NCI-H1694 treated with DMSO at 0.1 percent for 48 hours (cell line): ENCODE measurements at places on chromosomes 5 and 9.

GRCh38 chr9:13388157-13388556 lies 108.7 kb upstream of the MPDZ start:
- DNase-seq: no peak

DNA sequence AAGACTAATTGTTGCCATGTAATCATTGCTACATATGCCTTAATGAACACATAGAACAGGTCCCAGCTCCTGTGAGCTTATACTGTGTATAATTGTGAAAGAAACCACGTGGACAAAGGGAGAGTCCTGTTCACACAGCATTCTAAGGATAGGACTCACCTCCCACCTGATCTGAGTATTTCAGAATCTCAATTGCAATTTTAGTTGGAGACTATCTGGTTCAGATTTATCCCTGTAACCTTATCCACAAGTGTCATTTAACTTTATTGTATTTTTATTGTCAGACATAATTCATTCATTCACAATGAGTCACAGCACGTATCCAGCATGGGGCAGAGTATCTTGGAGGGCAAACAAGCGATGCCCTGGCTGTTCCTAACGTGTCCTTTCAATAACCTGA lies 448.3 kb downstream of the NTRK2 start:
- DNase-seq: no peak

DNA sequence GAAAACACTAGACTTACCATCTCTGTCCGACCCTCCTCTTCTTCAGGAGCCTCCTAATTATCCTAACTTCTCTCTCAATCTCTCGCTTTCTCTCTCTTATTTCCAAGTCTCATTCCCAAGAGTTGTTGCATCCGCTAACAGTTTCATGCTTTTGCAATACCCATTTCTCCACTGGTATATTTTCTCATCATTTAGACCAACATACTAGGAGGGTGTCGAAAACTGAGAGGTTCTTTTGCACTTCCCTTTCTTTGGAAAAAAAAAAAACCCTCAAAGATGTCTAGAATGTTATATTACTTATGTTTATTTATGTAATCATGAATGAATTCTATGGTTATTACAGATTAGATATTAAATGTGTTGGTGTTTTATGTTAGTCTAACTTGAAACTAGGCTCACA lies 35.9 kb downstream of the SPZ1 start:
- no peak for DNase-seq

DNA sequence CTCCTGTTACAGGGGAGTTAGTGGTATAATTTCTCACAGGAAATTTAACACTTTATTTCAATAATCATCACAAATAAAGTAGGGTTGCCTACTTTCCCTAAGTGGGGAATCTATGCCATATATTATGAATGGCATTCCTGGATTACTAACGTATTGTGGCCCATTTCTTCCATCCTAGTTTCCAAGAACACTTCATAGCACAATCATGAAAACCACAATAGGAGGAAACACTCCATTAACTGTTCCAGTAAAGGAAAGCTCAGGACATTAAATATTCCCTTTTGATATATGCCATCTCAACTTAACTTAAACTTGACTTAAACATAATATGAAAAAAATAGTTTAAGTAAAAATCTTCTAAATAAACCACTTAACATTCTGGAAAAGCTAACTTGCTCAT lies 2.1 kb downstream of the CPLANE1 start:
- no peak for DNase-seq

DNA sequence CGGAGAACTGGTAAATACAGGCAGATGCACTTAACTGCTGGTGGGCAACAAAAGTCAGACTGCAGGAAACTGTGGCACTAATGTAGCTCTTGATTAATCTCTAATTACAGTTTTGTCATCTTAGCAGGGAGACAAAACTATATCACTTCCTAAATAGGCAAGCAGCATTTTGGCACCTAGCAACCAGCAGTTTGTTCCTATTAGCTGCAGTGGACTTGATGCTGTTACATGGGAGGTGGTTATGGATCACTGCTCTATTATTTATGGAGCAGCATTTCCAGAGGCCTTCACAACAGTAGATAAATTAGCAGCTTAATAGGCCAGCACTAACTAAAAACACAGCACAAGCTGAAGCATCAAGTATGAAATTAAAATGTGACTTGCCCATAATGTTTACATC lies 518.3 kb upstream of the ITGA1 start:
- peak; percentile 54 for DNase-seq

DNA sequence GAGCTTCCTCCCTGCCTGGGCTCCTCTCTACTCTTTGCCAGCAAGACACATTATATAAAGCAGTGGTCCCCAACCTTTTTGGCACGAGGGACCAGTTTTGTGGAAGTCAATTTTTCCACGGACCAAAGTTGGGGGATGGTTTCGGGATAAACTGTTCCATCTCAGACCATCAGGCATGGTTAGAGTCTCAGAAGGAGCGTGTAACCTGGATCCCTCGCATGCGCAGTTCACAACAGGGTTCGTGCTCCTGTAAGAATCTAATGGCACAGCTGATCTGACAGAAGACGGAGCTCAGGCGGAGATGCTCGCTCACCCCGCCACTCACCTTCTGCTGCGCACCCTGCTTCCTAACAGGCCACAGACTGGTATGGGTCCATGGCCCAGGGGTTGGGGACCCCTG lies 142.8 kb downstream of the LIFR start:
- no peak for DNase-seq

DNA sequence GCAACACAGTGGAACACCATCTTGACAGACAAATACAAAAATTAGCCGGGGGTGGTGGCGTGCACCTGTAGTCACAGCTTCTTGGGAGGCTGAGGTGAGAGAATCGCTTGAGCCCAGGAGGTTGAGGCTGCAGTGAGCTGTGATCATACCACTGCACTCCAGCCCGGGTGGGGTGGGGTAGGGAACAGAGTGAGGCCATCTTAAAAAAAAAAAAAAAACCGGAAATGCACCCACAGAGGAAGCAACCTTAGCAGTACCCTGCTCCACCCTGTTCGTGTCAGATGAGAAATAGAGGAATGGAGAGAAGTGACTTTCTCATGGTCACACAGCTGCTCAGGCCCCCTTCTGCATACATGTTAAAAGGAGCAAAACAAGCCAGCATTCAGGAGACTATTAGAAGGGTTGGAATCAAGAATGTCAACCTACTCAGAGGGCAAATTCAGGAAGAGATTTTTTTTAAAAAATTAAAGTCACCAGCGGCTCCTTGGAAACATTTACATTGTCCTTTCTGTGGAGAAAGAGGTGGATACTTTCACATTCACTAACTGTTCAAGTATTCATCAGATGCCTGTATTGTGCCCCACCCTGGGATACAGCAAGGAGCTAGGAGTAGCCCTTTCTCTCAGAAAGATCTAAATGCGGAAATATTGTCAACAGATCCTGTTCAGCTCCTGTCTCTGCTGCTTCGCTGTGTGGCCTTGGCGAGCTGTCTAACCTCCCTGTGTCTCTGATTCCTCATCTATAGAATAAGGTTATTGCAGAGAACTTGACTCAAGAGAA lies 41.0 kb downstream of the CYFIP2 start:
- no peak for DNase-seq

GRCh38 chr5:6737043-6737941 lies 24.1 kb downstream of the TENT4A start:
- no peak for DNase-seq

DNA sequence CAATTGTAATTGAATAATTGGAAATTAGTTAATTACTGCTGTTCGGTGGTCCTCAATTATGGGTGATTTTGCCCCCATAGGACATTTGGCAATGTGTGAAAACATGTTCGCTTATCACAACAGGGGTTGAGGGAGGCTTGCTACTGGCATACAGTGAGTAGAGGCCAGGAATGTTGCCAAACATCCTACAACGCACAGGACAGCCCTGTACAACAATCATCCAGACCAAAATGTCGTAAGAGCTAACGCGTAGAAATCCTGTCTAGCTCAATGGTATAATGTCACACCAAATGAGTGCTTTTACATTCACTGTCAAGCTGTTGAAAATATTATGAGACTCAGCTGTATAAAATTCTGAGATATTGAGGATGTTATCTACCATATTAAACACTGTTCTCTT lies 464.4 kb upstream of the TUSC1 start:
- no peak for DNase-seq

- DNase-seq: no peak
Measured at GRCh38 chr5:156971415-156971814, 8.4 kb upstream of the TIMD4 start.

- no peak for DNase-seq
Measured at GRCh38 chr9:113503131-113503541, 39.6 kb downstream of the RGS3 start.

DNA sequence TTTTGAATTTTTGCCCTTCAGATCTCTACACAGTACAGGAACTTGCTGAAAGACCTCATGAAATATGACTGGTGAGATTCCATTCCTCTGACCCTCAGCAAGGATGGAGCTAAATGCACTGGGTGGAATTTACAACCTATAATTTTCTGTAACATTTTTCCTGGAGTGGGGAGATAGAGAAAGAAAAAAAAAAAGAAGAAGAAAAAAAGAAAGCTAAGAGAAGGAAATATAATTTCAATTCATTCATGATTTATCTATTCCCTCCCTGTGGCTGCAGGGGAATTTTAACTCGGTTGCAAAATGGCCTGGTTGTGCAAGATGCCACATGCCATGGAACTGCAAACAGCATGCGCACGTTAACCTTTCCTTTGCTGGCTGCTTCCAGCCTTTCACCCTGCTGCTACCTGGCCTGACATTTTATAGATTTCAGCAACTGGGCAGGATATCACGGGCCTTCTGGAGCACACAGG lies 155.4 kb downstream of the FSTL4 start:
- DNase-seq: no peak

DNA sequence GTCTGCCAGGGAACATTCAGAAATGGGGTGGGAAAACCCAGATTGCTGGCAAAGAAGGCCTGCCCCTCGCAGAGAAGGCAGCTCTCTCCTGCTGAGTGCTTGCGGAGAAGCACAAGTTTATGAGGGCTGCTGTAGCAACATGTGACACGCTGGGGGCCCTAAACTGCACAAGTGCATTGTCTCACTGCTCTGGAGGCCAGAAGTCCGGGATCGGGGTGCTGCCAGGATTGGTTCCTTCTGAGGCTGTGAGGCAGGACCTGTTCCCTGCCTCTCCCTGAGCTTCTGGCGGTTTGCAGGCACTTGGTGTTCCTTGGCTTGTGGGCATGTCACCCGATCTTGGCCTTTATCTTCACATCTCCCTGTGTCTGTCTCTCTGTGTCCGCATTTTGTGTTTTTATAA lies 75.6 kb upstream of the NEURL1B start:
- no peak for DNase-seq

DNA sequence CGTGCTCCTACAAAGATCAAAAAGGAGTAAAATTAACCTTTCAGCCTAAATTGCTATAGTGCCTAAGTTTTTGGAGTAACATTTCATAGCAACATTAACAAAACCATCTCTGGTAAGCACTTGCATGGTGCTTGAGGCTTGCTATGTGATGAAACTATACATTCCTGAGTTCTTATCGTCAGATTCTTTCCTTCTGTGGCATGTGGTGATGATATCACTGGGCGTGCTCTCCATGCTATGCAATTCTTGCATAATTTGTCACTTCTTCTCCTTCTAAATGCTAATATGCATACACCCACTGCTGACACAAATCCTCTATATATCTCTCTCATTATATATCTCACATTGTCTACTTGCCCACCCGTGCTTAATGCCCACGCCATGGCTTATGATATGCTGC lies 2019.9 kb downstream of the MAT2B start:
- no peak for DNase-seq

- no peak for DNase-seq
Measured at GRCh38 chr9:131417264-131418142, 23.6 kb downstream of the PRRC2B start.

- DNase-seq: no peak
Measured at GRCh38 chr5:82622205-82622604, 344.1 kb upstream of the RPS23 start.

DNA sequence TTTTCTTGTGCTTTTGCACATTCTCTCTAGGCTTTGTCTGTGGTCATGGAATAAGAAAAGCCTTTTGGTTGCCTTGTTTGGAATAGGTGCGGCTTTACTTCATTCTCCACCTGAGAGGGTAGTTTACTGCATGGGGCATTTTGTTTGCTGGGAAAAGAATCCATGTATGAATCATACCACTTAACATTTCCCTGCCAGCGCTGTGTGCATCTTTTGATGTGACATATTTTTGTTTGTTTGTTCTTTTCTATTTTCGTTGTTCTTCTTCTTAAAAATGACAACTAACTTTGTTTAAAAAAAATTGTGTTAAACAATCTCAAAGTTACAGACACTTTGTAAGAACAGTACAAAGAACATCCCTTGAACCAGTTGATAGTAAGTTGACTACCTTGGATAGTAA lies 113.2 kb downstream of the GCNT1 start:
- no peak for DNase-seq

GRCh38 chr9:131020862-131021261 lies 11.9 kb downstream of the LAMC3 start:
- DNase-seq: no peak

GRCh38 chr9:121841771-121842611 lies 190.6 kb downstream of the DAB2IP start:
- no peak for DNase-seq

- no peak for DNase-seq
Measured at GRCh38 chr5:603081-603998, 8.8 kb upstream of the CEP72 start.

- DNase-seq: no peak
Measured at GRCh38 chr5:97547999-97548738, 365.1 kb upstream of the RIOK2 start.

- DNase-seq: peak; percentile 56
Measured at GRCh38 chr9:81112627-81113452, 576.5 kb downstream of the TLE1 start.

DNA sequence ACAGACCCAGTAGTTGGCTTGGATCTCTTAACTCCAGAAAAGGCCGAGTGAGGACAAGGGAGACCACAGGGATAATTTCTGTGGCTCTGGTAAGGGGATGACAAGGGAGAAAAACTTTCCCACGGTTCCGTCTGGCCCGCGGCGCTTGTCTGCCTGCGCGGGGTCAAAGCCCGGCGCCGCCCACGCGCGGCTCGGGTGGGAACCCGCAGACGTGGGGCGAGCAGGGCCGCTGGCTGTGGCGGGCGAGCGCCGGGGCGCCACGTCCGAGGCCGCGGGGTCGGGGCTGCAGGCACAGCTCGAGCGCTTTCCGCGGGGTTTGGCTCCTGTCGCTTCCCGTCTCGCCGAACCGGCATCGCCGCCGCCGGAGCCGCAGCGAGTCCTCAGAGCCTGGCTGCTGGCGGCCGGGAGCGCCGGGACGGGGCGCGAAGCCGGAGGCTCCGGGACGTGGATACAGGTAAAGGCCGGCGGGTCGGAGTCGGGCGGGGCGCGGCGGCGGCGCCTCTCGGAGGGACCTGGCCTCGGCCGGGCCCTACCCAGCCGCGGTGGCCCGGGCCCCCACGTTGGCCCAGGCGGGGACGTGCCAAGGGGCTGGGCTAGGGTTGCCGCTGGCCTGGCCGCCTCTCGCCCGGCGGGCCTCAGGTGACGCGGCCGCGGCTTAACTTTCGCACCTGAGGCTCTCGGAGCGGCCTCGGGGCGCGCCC lies at the start of gene RNF180:
TSS of gene RNF180 (plus strand) at position 344 of the 701 bp plus-strand sequence. CDS start 34,965 bp downstream, outside the sequence.
- DNase-seq: no peak

- DNase-seq: peak; percentile 35
Measured at GRCh38 chr9:18245911-18246310, 228.0 kb upstream of the ADAMTSL1 start.
